ENCODE measurements at places on chromosomes 5 and 9.
A peak's percentile ranks its signal among the peaks of the same experiment; 100 is the strongest.

GRCh38 chr5:1913578-1913977 is 30.9 kb upstream of the IRX4 start:
- no peak for DNase-seq

- no peak for DNase-seq
Measured at GRCh38 chr5:159797261-159797970, 118.9 kb upstream of the ADRA1B start.

GRCh38 chr5:140383300-140383699 is 18.3 kb upstream of the ANKHD1 start:
- DNase-seq = no peak

DNA sequence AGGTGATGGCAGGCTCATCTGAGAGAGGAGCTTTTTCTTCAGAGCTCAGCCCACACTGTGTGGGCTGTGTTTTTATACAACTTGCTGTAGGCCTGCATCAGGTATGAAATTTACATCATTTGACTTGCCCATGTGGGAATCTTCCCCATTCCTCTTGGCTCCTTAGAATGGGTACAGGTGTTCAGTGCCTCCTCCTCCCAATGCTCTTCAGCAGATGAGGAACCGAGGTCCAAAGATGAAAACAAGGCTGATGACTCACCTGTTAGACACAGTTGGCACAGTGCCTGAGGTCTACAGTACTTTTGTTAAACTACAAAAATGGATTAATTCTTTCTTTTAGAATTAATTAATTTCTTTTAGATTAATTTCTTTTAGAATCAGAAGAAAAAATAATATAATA is 20.8 kb downstream of the PAPPA start:
- no peak for DNase-seq

GRCh38 chr9:114198249-114199040 is 43.1 kb downstream of the COL27A1 start:
- DNase-seq = no peak

GRCh38 chr5:160604484-160604883 is 182.8 kb downstream of the PTTG1 start:
- DNase-seq = no peak

- DNase-seq = no peak
Measured at GRCh38 chr5:156043351-156043750, 283.6 kb upstream of the SGCD start.

DNA sequence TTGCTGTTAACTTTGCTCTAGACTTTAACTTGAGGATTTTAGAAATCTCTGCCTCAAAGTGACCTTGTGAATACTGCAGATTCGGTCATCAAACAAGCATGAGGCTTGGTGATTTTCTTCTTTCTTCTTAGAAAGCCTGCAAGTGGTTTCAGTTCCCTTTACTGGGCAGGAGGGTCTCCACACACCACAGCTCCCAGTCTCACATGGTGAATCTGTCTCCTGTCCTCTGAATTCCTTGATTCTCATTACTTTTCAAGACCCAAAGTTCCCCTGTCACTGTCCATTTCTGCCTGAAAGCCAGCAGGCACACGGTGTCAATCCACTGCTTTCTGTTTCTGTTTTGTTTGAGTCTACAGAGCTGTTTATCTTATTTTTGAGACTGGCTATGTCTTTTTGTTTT is 14.1 kb downstream of the HSPB3 start:
- DNase-seq = no peak

DNA sequence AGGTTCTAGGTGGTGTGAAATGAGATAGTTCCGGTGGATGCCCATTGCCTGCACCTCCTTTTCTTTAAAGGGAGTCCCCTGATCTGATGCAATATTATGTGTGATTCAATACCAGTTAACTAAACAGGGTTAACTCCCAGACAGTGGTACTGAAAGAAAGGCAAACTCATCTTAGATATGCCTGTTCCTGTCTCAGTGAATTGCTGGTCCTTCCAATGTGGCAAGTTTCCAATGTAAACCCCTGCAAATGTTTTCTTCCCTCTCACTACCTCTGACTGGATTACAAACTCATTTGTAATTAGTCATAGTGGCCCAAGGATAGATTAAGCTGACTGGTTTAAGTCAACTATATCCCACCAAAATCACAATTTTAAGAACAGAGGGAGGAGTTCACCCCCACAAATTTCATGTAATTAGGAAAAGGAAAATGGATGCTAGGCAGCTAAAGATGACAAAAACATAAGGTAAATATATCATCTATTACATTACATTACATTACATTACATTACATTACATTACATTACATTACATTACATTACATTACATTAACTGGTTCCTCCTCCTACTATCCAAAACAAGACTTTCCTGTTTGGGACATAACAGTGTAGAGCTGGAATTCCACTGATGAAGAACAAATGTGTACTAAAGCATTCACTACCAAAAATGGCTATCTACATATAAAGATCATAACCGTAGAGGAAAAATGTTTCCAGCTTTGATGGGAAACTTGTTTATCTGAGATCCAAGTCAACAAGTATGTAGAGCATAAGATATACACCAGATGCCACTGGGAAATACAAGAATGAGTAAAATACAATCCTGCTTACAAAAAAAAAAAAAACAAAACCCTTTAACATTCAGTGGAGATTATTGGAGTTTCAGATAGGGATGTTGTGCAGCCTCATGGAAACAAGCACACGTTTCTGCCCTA is 121.5 kb upstream of the SNX2 start:
- no peak for DNase-seq

DNA sequence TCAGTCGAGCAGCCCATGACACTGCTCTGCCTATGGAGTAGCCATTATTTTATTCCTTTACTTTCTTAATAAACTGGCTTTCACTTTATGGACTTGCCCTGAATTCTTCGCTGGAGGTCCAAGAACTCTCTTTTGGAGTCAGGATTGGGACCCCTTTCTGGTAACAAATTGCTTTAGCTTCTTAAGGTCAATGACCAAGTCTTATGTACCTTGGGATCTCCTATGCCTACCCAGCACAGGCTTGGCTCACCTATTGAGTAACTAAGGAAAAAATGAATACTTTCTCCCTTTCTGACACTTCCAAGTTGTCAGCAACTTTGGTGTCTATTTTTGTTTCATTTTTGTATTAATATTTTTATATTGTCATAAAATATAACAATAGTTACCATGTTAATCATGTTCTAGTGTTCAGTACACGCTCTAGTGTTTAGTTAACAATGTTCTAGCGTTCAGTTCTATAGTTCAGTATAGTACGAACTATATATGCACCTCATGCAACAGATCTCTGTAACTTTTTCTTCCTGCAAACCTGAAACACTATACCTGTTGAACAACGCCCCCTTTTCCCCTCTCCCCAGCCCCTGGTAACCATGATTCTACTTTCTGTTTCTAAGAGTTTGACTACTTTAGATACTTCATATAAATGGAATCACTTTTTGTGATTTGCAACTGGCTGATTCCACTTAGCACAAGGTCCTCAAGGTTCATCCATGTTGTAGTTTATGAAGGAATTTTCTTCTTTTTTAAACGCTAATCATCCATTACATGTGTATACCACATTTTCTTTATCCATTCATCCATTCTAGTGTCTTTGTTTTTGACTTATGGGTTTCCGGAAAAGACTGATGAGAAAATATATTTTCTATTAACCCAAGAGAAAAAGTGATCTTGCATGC is 1.8 kb upstream of the RHOBTB3 start:
- no peak for DNase-seq

DNA sequence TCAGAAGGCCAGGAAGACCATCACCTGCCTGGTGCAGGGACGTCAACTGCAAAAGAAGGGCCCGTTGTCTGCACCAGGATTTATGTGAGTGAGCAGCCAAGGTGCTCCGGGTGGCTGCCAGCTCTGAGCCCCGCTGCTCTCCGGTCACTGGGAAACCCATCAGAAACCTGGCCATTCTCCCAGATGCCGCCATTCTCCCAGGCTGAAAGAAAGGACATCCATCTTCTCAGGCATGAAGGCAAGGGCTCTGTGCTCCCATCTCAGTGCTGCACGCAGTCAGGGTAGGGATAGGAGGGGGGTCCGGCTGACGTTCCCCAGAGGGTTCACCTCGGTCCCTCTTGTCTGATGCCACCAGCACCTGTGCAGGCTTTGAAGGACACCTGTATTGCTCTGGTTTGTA is 158.4 kb downstream of the ERCC6L2 start:
- DNase-seq = no peak

DNA sequence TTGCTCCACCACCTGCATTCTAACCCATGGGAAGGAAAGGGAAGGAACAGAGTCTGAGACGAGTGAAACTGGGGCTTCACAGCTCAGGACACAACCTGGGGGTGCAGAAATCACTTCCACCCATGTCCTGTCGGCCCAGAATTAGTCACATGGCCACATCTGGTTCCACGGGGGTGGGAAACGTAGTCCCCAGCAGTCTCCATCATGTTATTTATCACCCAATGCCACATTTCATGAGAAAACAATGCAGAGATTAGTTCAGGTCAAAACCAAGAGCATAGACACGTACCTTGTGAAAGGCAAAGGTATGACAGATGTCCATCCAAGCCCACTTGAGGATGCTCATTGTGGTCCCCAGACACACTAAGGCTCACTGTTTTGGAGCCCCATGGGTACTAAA is 125.1 kb downstream of the MED10 start:
- no peak for DNase-seq

GRCh38 chr5:140240987-140241706 is 61.8 kb downstream of the PFDN1 start:
- DNase-seq = no peak

DNA sequence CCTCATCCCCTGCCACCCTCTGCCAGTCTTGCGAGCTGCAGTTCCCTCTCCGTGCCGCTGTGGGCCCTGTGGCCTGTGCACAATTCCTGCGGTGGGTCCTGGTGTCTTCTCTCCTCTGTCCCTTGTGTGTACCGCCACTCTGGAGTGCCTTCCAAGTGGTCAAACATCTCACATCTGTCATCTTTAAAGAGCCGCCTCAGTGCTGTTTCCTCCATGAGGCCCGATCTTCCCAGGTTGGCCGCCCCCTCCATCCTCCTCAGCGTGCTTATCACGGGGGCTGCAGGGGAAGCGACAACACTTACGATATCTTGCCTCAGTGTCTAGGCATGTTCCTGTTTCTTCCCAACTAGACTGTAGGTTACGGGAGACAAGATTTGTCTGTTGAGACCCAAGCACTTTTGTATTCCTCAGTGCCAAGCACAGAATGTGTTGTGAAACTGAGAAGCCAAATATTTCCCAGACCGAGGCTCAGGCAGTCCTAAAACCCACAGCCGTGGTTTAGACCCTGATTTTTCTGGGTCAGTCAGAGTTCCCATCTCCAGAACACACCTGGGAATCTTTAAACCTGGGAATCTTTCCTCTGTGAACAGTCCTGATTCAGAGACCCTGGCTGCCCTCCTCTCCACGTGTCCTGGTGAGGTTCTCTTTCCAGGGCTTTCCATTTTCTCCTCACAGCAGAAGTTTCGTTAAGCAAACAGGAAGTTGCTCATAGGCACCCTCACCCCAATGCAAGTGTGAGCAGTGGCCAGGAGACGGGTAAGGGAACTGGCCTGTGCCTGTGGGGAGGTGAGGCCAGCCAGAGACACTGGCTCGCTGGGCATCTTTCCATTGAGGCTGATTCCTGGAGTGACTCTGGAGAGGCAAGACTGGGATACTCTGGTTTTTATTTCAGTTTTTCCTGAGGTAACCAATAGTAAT is 28.8 kb downstream of the SLC46A2 start:
- no peak for DNase-seq

- DNase-seq = no peak
Measured at GRCh38 chr5:169765176-169765996, 128.3 kb downstream of the DOCK2 start.

GRCh38 chr9:129783516-129784361 is 19.2 kb upstream of the TOR1B start:
- peak; percentile 39 for DNase-seq

DNA sequence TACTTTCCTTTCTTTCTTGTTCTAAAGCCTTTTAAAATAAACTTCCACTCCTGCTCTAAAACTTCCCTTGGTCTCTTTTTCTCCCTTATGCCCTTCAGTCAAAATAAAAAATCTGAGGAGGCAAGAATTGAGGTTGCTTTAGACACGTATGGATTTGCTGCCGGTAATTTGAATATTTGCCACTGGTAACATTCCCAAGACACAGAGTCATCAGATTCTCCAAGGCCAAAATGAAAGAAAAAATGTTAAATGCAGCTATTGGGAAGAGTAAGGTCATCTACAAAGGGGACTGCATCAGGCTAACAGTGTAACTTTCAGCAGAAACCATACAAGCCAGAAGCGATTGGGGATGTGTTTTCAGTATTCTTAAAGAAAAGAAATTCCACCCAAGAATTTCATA is 311.1 kb downstream of the CDH18 start:
- DNase-seq = no peak

DNA sequence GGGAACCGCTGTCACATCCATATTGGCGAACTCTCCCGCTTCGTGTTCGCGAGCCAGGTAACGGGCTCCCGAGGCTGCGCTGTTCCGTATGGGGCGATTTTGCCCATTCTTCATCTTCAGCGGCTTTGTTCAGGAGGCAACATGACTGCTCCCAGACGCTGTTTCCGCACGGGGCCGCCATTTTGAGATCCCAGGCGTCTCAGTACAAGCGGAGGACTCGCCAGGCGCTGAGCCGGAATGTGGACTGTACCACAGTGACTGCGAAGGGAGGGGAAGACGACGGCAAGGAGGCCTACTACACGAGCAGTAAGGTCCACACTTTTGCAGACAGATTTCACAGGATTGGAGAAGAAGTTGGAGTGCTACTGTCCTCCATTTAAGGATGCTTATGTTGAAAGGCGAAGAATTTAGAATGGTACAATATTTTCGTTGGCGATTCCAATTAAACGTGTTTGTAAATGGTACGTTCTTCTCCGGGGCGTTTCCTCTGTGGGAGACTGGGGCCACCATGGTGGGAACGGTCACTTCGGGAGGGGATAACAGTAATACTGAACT is 41.6 kb upstream of the ZNF300 start:
- no peak for DNase-seq

GRCh38 chr9:132978112-132978450 is 413 bp upstream of the GFI1B start:
- no peak for DNase-seq

DNA sequence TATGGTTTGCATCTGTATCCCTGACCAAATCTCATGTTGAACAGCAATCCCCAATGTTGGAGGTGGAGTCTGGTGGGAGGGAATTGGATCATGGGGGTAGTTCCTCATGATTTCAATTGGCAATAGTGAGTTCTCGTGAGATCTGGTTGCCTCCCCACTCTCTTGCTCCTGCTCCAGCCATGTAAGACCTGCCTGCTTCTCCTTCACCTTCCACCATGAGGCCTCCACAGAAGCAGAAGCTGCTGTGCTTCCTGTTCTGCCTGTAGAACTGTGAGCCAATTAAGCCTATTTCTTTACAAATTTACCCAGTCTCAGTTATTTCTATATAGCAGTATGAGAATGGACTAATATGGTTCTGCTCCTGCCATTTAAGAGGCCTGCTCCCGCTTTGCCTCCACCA is 32.9 kb downstream of the SCAI start:
- DNase-seq = no peak

GRCh38 chr5:120790339-120790738 is 326.2 kb downstream of the PRR16 start:
- DNase-seq = no peak

DNA sequence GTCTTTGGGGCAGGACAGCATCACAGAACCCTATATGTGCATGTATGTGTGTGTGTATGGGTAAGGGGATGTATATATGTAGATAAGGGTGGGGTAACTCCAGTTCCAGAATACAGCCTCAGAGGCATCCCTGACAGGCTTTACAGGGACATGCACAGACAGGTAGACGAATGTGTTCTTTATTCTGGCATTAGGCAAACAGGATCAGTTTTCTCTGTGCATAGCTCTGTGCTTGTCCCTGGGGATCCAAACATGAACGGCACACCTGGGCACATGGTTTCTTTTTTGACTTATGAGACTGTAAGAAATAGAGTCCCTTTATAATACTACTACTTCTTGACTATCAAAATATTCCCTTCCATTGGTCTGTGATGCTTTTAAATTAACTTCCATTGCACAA is 120.6 kb downstream of the TRIO start:
- no peak for DNase-seq

- DNase-seq = no peak
Measured at GRCh38 chr5:135154197-135154596, 120.2 kb upstream of the PITX1 start.

Data from stimulated activated CD8-positive, alpha-beta memory T cell treated with anti-CD3 and anti-CD28 coated beads, Interleukin-2, amount 100 ng/mL, for 1 hour (primary cell).